ENCODE measurements at places on chromosomes 16 and 17. TPM values are rescaled to one million over a fixed set of nuclear protein-coding genes. Genes with fewer than 3 reads are reported as not detected.

SMCR8 gene
- 14.0 TPM for total RNA-seq

PYCARD gene
- 0.71 TPM for total RNA-seq

TAF15 gene
- total RNA-seq = 180 TPM

C16orf46 gene
- total RNA-seq = 1.0 TPM

ABCA3 gene
- total RNA-seq = 110 TPM

PIMREG gene
- total RNA-seq = 28.4 TPM

RABEP2 gene
- 15.3 TPM for total RNA-seq

SLC13A2 gene
- not detected for total RNA-seq

HAP1 gene
- 0.76 TPM for total RNA-seq

GFAP gene
- not detected for total RNA-seq

HAGHL gene
- 31.7 TPM for total RNA-seq

CBX4 gene
- total RNA-seq = 19.3 TPM

MPV17L gene
- 0.34 TPM for total RNA-seq

TAT gene
- not detected for total RNA-seq

ZNF48 gene
- 74.7 TPM for total RNA-seq
